Thoracic aorta (tissue), 2 donors: ENCODE measurements at places on chromosomes 2 and 18.

DNA sequence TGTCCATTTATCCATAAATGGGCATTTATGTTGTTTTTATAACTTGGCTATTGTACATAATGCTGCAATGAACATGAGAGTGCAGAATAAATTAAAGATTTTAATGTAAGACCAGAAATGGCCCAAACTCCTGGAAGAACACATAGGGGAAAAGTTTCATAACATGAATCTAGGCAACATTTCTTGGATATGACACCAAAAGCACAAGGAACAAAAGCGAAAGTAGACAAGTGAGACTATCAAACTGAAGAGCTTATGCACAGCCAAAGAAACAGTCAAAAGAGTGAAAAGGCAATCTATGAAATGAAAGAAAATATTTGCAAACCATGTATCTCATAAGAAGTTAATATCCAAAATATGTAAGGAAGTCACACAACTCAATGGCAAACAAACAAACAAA, 5.8 kb downstream of the IL36A start:
- DNase-seq, result no peak

- DNase-seq, result no peak
Measured at GRCh38 chr18:27075828-27076227, 109.3 kb downstream of the CHST9 start.

DNA sequence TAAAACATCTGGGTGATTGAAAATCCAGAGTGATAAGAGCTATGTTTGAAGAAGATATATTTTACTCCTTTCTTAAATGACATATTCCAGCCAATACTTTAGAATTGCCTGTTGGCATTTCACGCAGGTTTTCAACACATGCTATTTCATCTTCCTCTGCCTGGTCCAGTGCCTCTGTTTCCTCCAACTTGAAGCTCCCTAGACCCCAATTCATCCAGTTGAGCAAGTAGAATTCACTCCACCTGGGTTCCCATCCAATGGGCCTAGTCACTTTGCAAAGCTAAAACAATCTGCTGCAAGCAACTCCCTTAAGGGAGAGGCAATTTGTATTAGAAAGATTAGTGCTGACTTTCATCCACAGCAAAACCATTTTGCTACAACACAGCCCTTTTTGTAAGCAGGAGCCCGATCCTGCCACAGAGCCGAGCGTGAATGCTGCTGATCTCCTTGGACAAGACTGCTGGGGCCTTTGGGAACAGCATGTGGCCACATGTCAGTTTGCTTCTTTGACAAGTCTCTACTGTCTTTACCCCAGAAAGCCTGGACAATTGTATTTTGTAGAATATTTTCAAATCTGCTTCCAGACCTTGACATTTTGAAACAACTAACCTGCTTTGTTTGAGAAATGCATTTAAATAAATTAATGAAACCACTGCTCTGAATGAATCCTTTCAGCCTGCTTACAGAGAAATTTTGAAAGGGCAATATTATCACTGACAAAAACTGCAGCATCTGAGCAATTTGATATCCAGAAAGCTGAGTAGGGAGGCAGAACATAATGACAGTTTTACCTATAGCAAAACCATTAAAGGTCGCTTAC, 259.1 kb downstream of the TDRD15 start:
- no peak for DNase-seq

GRCh38 chr2:177275040-177275742, 10.7 kb upstream of the NFE2L2 start:
- no peak for DNase-seq

DNA sequence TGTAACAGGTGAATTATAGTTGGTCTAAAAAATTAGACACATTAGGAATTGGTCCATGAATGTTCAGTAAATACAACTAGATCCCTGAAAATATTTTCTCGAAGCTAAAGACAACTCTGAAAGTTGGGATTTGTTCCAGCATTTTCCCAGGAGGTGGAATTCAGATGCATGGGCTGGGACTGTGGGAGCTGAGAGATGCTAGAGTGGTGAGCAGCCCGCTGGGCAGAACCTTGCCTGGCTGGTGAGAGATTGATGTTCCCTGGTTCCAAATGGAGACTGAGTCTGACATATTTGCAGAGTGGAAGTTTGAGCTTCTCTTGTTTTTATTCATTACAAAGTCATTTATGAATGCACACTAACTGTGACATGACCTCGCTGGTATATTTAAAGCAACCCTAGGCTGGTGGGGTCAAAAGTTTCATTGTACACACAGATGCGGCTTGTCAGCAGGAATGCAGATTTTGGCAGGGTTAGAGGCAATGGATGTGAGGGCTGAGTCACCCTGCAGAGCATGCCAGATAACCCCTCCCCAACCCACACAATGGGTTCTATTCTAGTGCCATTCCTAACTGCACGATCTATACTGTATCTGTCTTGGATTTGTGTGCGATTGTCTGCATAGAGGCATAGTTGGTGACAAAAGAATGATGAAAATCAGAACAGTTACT, 23.5 kb upstream of the TMEM178A start:
- no peak for DNase-seq

DNA sequence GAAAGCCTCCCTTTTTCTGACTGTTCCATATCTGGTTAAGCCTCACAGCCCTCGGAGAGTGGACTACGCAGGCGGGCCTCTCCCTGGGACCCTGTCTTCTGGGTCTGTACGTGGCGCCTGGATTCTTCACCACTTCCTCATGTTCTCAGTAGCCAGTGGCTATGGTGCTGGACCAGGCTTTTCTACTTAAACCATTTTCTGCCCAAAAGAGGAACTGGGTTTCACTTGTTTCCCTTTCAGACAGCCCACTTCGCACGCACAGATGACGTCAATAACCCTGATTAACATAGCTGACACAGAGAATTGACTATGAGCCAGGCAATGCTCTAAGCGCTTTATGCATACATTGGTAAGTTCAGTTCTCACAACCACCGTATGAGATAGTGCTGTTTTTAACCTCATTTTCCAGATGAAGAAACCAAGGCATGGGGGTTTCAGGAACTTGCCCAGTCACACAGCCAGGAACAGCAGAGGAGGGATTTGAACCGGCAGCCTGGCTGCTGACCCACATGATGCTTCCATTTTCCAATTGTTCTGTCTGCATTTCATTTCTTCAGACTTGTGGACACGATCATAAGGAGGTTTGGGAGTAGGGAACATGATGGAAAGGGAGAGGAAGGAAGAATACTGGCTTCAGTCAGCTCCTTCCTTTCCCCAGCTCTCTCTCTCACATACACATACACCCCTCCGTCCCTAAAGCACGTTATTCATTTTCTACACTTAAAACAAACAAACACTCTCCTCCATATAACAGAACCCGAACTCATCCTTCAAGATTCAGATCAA, 41.7 kb downstream of the MYOM1 start:
- peak; percentile 28 for DNase-seq

GRCh38 chr18:32048507-32049091, 30.0 kb downstream of the RNF125 start:
- no peak for DNase-seq

GRCh38 chr2:124339709-124340108, 314.6 kb downstream of the CNTNAP5 start:
- DNase-seq, result no peak

DNA sequence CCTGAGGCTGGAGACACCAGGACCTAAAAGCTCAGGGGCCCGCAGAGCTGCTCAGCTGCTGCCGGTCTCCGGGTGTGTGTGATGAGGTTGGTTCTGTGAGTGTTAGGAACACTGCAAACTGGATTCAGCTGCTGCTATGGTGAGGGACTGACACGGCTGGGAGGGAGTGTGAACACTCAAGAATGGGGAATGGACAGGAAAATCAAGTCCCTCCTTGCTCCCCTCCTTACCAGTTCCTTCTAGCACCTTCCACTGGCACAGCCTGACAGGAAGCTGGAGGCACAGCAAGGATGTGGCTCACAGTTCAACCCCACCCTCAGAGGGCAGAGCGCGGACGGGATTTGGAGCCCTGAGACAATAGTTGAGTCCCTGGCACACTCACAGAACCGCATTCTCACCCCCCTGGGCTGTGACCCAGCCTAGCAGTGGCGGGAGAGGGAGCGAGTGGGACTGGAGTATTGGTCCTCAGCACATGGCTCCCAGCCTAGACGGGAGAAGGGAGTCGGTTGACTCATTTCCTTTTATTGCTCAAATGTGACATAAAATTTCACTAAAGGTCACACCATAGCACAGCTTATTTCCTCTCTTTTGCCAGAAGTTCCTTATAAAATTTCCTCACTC, 42.5 kb downstream of the LRRC30 start:
- peak; percentile 11 for DNase-seq

DNA sequence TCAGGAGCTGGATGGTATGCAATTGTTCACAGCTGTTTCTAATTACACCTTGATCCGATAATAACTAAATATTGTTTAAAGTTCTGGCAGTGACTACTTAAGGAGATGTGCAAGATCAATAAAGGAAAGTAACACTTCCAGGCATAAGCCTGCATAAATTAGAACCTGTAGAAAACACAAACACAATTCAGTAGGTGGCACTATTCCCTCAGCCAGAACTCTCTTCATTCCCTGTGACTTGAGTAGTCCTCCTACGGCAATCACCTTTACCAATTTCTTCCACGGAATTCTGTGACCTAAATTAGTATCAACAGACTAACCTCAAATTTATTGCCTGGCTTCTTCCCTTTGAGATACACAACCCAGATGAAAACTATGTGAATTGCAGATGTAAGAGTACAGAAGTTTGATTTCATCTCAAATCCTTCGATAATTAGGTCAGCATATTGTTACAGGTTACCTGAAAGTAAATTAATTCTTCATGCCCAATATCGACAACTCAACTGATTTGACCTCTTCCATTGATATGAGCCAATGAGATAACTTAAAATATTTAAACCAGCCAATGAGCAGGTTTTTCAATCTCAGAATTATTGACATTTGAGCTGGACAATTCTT, 137.8 kb downstream of the PID1 start:
- no peak for DNase-seq

DNA sequence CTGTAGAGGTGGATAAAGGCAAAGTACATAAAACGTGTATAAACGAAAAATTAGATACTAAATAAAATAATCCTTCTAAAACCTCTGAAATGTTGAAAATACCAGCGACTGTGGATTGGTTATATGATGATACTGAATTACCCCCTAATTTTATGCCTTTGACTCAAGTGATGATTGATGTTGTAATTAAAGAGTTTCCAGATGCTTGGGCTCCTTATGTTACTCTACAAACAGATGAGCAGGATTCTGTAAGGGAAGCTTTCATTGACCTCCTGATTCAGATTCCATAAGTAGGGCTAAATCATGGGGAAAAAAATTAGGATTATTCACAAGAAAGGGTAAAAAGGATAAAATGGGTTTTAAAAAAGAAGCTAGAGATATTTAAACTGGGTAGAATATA, 418.2 kb upstream of the SLC39A10 start:
- no peak for DNase-seq

- DNase-seq, result no peak
Measured at GRCh38 chr2:20579866-20580265, 71.0 kb downstream of the HS1BP3 start.

DNA sequence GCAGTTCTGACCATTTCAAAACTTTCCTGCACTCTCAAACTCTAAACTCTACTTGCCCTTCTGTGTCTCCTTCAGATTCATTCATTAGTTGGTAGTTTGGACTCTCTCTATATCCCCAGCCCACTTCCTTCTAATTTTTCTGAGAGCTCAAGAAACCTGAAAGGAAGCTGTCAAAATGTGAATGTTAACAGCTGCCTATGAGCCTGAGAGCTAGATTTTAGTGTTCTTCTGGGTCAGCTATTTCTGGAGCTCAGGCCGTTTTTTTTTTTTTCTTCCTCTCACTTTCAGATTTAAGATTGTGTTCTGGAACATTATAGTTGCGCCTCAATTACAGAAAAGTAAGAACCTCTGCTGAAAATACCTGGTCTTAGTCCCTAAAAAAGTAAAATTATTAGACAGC, 73.1 kb downstream of the RTN4 start:
- no peak for DNase-seq

- DNase-seq, result no peak
Measured at GRCh38 chr2:217672472-217672871, 330.3 kb downstream of the TNS1 start.

GRCh38 chr2:239263669-239264491, 136.9 kb downstream of the HDAC4 start:
- DNase-seq, result no peak

- DNase-seq, result no peak
Measured at GRCh38 chr2:97005353-97005752, 19.0 kb upstream of the FAM178B start.

DNA sequence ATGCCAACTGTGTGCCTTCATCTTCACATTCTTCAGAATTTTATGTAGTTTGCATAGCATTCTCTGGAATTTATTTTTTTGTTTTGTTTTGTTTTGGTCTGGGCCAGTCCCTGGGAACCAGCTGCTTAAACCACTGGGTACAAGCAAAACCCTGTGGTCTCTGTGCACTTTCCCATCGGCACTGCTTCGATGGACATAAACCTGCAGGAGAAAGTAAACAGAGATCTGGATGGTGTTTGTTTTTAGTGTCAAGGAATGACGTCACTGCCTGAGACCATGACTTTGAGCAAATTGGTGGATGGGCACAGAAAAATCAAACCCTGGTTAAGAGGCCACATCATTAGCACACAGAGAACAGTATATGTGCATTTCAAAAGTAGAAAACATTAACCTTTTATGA, 64.7 kb upstream of the RASGRP3 start:
- DNase-seq, result no peak

DNA sequence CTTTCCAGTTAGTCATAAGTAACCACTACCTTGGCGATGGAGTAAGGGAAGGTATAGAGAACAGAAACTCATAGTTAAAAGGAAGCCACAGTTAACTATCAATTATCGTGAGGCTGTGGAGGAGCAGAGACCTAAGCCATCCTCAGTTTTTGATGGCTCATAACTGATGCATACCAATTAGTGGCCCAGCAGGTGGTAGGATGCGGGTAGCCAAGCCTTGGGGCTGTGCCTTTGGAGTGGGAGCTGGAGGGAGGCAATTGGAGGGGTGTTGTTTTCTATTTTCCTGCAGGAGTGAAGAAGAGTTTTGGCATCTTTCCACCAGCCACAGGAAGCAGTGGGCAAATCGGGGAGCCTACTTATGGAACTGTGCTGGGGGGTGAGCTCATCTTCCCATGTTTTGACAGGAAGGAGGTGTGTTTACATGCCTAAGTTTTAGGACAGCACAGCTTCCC, 194.8 kb downstream of the TPGS2 start:
- no peak for DNase-seq

GRCh38 chr2:126766969-126767296, 111.0 kb downstream of the GYPC start:
- no peak for DNase-seq

DNA sequence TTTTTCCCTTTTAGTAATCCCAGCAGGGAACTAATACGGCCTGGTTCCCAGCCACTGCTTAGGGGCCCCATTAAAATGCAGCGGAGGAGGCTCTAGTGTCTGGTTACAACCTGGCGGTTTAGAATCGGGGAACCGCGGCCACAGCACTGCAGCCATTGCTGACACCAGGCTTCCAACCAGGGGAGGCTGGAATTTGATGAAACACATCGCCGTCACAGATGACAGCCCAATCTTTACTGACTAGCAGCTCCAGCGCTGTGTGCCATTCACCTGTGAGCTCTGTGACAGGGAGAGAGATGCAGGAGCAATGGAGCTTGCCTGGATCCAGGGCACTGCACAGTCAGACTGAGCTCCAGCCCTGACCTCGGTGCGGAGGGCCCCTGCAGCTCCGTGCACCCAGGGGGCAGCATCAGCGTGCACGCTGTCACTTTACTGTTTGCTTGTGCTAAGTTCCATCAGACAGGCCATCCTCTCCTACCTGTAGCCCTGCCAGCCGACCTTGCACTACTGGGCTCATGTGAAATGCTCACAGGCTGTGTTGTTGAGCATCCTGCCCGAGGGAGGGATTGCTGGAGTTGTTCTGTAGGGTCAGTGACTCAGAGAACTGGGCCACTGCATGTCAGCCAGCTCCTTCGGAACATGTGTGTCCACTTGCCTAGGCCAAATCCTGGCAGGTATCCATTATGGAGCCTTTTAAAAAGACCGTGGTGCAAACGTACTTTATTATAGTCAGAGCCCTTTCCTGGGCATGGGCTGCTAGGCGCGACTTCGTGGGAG, 203.5 kb downstream of the SEPTIN10 start:
- DNase-seq, result no peak
